Effector memory CD8-positive, alpha-beta T cell (primary cell): ENCODE measurements at places on chromosomes 16 and 17.

GRCh38 chr16:71584543-71585317 lies 7.8 kb upstream of the TAT start:
- no peak for DNase-seq

DNA sequence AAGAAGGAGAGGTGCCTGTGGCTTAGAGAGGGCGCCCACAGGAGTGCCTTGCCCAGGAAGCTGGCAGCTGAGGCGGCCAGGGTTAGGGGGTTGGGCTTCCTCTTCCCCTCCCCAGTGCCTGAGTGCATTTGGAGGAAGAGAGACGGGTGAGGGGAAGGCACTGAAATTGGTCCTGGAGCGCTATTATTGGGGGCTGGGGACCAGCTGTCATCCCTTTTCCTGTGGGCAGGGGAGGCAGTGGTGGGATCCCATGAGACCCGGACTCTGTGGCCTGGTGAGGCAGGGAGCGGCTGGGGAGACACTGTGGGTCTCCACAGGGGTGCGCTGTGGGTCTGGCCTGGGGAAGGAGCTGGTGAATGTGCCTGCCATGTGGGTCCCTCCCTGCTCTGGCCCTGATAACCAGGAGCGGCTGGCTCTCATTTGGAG lies 259.7 kb downstream of the SEC14L1 start:
- peak; percentile 64 for DNase-seq

DNA sequence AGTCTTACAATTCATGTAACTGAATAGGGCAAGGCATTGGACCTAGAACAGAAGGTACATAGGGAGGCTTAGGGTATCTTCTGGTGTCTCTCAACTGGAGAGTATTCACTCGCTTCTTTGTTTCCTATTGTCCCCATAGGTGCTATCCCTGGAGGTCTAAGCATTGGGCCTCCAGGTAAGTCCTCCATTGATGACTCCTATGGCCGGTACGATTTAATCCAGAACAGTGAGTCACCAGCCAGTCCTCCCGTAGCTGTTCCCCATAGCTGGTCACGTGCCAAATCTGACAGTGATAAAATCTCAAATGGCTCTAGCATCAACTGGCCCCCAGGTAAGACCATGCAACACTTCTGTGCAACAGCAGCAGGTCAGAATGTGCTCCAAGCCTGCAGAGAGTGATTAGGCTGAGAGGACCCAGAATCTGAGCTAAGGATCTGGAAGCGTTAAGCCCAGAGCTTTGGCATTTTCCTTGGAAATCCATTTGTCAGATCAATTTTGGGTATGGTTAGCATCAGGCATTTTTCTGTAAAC lies 35.7 kb downstream of the TMC6 start:
- no peak for DNase-seq

- DNase-seq, result no peak
Observed at GRCh38 chr17:50613007-50613992, 21.4 kb upstream of the ABCC3 start.

- no peak for DNase-seq
Observed at GRCh38 chr17:47968836-47969235, 2.1 kb upstream of the CDK5RAP3 start.

DNA sequence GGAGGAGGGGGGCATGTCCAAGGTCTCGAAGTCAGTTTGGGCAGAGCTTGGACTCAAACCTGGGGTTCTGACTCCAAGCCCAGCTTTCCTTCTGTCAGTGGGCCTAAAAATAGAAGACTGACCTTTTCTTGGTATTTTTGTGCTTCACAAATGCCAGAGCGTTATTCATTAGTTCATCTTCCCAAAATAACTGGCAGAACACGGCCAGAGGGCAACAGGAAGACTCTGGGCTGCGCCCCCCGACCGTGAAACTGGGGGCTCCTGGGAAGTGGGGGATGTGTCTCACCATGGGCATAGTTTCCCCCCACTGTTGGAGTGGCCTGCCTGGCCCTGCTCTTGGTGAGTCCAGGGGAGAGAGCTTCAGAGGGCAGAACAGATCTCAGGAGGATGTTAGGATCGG lies 94.0 kb downstream of the SOCS1 start:
- DNase-seq, result no peak

DNA sequence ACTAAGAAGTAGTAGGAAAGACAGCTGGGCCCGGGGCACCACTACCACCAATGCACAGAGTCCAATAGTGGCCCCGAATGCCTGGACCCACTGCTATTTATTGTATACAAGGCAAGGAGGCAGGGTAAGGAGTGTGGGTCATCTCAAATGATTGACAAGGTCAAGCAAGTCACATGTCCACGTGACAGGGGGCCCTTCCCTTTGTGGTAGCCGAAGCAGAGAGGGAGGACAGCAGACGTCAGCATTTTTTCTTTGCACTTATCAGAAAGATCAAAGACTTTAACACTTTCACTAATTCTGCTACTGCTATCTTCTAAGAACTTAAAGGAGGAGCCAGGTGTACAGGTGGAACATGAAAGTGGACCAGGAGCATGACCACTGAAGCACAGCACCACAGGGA lies 6.5 kb downstream of the VPS53 start:
- DNase-seq, result no peak

GRCh38 chr17:78838574-78839005 lies 2.0 kb downstream of the USP36 start:
- DNase-seq, result no peak

DNA sequence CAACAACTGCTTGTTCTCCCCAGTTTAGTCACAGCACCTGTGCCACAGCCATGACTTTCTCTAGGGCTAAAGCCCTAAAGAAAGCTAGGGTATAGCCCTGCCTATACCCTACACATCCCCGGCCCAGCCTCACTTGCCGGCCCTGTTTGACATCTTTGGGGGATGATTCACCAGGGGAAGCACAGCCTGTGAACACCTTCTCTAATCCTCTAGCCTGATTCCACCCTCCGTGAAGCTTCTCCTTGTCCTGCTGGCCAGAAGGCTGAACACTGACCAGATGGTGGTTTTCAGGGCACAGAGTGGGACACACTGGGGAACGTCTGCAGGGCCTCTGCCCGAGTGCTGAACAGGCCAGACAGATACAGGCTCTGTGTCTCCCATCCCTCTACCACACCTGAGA lies 6.0 kb downstream of the CLEC16A start:
- no peak for DNase-seq

- DNase-seq, result no peak
Observed at GRCh38 chr17:2925011-2925410, 128.8 kb downstream of the RAP1GAP2 start.

- no peak for DNase-seq
Observed at GRCh38 chr17:65598746-65599145, 37.3 kb upstream of the AXIN2 start.

- no peak for DNase-seq
Observed at GRCh38 chr17:57918017-57918895, 37.0 kb downstream of the CUEDC1 start.

- DNase-seq, result no peak
Observed at GRCh38 chr16:82585675-82586074, 41.1 kb upstream of the CDH13 start.

GRCh38 chr17:69048634-69049033 lies 12.1 kb downstream of the ABCA9 start:
- DNase-seq, result no peak

GRCh38 chr16:70689970-70690891 lies 4.4 kb upstream of the MTSS2 start:
- no peak for DNase-seq

GRCh38 chr16:15861996-15862395 lies 5.2 kb upstream of the MYH11 start:
- DNase-seq, result no peak

GRCh38 chr17:82461827-82462524 lies 3.4 kb downstream of the NARF start:
- no peak for DNase-seq

GRCh38 chr17:17787568-17787967 lies 49.2 kb downstream of the SREBF1 start:
- DNase-seq, result no peak

GRCh38 chr17:46013502-46014165 lies 14.6 kb downstream of the STH start:
- DNase-seq, result no peak
